Anterior cingulate cortex (tissue), 58 donors: ENCODE measurements at places on chromosomes 4 and X.

GRCh38 chr4:6945052-6945409 is 35.4 kb downstream of the TBC1D14 start:
- no peak for DNase-seq

- no peak for DNase-seq
Measured at GRCh38 chrX:118347131-118347530, 1.2 kb downstream of the WDR44 start.

DNA sequence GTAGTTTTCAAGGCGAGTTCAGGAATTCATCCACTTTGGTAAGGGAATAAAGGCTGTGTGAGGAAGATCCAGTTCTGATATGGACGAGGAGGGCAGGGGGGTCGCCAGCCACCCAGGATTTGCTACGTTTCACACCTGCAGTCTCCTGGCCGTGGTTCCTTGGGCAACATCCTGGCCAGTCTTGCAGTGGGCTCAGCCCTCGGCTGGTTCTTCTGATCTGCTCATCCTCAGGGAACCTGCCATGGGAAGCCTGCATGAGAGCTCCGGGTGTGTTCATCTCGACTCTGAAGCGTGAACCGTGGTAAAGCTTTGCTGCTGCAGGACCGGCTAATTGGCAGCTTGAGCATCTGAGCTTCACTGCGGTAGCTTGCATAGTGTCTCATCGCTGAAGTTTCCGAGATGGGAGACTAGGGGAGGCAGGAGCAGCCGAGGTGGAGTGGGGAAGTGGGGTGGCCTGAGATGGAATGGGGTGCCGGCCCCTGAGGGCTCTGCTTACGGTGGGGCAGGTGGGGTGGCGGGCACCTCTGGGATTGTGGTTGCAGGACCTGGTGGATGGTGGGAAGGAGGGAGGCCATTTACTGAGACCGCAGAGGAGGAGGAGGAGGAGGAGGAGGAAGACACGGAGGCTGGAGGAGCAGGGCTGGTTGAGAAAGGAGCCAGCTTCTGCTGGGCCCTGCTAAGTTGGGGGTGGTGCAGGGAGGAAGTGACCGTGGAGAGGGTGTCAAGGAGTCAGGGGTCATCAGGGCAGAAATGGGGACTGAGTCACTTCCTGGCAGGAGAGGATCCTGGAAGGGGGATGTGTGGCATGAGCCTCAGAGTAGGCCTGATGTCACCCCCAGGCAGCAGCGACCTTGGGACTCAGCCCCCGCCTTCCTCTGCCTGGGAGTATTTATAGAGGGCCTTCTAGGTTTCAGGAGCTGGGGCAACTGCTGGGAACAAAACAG is 213.1 kb upstream of the PSAPL1 start:
- no peak for DNase-seq

DNA sequence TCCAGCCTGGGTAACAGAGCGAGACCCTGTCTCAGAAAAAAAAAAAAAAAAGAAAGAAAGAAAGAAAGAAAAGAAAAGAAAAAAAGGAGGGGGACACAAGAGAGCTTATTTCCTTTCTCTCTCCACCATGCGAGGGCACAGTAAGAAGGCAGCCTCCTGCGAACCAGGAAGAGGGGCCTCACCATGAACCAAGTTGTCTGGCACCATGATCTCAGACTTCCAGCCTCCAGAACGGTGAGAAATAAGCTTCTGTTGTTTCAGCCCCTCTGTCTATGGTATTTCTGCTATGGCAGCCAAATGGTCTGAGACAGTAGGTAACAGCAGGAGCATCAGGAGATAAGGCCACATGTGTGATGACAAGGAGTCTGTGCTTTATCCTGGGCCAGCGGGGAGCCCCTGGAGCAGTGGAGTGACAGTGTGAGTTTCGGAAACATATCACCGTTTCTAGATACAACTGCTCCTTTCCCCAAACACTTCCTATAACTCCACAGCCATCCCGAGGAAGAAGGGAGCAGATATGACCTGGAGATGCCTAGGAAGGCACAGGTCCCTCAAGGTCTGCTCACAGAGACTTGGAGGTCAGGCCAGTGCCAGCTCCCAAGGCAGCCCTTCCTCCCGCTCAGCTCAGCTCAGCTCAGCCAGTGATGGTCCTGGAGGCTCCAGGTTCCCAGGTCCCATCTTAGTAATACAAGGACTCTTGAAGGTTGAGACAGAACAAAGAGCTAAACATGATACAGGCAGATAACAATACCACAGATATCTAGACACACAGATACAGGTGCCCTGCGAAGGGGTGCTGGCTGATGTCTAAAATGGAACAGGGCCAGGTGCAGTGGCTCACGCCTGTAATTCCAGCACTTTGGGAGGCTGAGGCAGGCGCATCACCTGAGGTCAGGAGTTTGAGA is 17.7 kb downstream of the JAKMIP1 start:
- DNase-seq, result no peak

GRCh38 chrX:67545893-67546495 is 2.2 kb downstream of the AR start:
- no peak for DNase-seq

- no peak for DNase-seq
Measured at GRCh38 chr4:22334155-22334554, 181.7 kb downstream of the ADGRA3 start.

DNA sequence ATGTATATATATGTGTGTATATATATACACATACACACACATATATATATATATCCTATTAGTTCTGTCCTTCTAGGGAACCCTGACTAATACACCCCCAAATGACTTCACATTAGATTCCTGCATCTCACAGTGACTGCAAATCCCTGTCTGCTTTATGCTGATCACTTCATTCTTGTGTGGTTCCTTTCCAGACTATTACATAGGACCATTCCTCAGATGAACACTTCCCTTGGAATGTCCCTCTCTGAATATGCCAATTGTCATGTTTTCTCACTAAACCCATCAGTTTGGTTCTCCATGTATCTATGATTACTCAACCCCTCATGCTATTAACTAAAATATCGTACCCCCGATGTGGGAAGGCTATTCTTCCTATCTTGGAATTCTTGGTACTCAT is 605.2 kb upstream of the NR3C2 start:
- no peak for DNase-seq

DNA sequence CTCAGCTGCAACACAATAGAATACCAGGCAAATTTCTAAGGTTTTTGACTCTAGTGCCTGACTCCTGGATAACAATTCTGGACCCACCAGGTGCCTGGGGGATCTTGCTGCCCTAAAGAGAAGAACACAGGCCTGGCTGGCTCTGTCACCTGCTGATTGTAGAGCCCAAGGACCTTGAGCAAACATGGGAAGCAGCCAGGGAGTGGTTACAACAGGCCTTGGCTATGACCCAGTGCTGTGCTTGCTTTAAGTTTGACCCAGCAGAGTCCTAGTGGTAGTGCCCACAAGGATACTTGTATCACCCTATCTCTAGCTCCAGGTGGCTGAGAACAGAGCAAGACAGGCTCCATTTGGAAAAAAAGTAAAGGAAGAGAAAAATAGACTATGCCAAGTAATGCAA is 176.8 kb upstream of the DCAF12L2 start:
- no peak for DNase-seq

DNA sequence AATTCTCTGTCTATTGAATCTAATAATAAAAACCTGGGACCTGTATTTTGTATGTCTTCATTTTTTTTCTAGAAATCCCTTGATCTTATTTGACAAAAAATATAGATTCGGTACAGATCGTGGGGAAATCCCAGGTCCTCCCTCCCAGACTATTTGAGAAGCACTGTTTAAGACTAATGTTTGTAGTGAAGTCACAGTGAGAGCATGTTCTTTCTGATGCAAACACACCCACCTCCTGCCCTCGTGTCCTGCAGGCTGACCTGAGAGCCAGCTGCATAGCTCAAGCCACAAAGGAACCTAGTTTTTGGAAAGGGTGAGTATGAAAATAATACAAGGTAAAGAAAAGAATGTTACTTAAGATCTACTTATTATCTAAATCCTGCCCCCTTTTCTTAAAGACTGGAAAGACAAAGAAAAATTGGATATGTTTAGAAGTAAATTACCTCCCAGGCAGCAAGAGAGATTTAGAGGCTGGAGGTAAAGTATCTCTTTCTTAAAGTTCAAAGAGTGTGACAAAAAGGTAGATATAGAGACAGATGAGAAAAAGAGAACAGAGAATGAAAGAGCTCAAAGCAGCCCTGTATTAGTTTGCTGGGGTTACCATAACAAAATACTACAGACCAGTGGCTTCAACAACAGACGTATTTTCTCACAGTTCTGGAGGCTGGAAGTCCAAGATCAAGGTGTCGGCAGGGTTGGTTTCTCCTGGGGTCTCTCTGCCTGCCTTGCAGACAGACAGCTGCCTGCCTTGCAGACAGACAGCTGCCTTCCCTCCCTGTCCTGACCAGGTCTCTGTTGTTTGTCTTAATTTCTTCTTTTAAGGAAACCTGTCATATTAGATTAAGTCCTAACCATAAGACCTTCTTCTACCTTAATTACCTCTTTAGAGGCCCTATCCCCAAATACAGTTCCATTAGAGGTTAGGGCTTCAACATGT is 20.4 kb upstream of the DCTD start:
- DNase-seq, result no peak

GRCh38 chr4:94068753-94069719 is 138.6 kb upstream of the SMARCAD1 start:
- no peak for DNase-seq

GRCh38 chrX:1242891-1243402 is 25.7 kb upstream of the CSF2RA start:
- DNase-seq, result no peak

DNA sequence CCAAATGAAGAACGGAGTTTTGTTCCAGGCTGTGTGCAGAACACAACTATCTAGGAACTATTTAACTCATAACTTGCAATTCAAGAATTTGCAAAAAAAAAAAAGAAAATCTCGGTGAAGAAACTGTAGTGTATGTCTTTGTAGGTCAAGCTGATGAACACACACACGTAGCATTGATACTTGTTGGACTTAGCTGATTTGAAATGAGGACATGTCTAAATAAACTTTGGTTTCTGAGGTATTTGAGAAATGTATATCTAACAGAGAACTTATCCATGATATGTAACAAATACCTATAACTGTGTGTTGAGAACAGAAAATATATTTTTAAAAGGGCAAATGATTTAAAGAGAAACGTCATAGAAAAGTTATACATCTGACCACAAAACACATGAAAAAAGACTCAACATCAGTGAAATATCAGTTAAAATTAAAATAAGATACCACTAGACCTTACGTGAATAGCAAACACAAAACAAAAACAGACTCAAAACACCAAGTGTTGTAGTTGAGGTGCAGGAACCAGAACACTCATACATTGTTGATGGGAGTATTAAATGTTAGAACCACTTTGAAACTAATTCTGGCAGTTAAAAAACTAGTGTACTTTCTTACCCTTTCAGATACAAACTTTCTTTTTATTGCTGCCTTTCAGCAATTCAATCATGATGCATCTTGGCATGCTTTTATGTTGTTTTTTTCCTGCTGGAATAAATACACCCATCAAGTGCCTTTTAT is 1535.8 kb upstream of the PCDH10 start:
- DNase-seq, result no peak
